GM12892 (cell line): ENCODE measurements at places on chromosomes 5 and 9.

DNA sequence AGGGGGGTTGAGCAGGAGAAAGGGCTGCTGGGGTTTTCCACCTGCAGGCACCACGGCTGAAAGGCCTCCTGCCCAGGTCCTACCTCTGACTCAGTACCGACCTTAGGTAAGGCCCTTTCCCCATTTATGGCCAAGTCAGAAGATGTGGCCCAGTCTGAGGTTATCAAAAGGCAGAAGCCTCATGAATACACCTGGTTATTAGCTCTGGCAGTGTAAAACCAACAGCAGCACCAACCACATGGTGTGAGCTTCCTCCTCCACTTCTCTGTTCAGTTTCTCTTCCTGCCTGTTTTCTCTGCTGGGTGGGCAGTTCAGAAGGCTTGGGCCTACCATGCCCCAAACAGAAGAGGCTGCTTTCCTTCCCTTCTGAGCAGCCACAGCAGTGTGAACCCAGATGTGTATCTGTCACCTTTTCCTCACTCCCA, 86.9 kb downstream of the UGCG start:
- peak; percentile 18 for DNase-seq

GRCh38 chr5:132009706-132010405, 1.6 kb downstream of the ACSL6 start:
- no peak for DNase-seq

- peak; percentile 31 for DNase-seq
Measured at GRCh38 chr5:80082731-80083100, 47.6 kb downstream of the THBS4 start.

- no peak for DNase-seq
Measured at GRCh38 chr5:39835371-39835770, 410.6 kb upstream of the DAB2 start.

DNA sequence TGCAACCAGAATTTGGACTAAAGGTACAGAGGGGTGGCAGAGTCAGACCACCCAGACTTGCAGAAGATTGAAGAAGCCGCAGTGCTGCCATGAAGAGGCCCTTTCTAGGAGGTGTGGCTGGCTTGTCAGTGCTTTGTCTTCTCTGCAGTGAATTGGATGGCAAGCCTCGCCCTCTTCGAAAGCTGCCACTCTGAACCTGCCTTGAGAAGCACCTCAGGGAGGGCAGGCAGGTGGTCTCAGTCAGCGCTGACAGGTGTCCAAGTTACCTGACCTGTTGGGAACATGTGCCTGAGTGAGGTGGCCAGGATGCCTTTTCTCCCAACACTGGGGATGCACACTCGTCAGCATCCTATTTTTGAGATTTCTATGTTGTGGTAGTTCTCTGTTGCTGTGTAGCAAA, 6.2 kb downstream of the TENT4A start:
- DNase-seq = no peak

- DNase-seq = no peak
Measured at GRCh38 chr9:97651646-97652045, 18.0 kb downstream of the NCBP1 start.

- DNase-seq = no peak
Measured at GRCh38 chr9:26612211-26612610, 280.4 kb downstream of the CAAP1 start.

DNA sequence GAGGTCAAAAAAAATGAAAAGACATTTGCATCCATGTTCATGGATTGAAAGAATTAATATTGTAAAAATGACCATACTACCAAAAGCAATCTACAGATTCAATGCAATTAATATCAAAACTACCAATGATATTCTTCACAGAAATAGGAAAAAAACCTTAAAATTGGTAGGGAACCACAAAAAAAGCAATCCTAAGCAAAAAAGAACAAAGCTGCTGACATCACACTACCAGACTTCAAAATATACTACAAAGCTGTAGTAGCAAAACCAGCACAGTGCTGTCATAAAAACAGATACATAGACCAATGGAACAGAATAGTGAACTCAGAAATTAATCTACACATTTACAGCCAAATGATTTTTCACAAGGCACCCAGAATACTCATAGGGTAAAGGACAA, 34.3 kb downstream of the RGMB start:
- DNase-seq = no peak

DNA sequence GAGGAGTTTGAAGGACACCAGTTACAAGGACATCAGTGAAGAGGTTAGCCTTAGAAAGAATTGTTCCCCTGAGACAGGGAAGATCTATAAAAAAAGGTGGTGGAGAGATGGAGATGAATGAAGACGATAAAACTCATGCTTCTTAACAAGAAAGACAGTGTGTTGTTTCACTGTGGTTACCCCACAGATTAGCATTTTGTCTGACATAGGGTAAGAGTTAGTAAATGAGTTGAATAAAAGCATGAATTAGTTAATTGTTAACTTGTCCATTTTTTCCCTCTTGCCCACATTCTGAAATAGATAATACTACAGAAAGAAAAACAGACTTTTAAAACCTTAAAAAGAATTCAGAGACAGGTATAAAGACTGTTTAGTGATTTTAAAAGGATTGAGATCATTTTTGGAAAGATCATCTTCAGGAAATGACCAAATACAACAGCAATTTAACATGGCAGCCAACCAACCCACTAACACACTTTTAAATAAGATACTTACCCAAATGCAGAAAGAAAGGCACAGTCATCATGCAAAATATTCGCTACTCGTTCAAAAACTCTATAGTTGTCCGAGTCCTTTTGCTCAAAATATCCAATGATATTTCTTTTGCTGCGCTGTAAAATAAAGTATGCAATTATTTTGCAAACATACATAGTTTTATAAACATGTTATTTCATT, 78.5 kb downstream of the ERP44 start:
- DNase-seq = no peak

DNA sequence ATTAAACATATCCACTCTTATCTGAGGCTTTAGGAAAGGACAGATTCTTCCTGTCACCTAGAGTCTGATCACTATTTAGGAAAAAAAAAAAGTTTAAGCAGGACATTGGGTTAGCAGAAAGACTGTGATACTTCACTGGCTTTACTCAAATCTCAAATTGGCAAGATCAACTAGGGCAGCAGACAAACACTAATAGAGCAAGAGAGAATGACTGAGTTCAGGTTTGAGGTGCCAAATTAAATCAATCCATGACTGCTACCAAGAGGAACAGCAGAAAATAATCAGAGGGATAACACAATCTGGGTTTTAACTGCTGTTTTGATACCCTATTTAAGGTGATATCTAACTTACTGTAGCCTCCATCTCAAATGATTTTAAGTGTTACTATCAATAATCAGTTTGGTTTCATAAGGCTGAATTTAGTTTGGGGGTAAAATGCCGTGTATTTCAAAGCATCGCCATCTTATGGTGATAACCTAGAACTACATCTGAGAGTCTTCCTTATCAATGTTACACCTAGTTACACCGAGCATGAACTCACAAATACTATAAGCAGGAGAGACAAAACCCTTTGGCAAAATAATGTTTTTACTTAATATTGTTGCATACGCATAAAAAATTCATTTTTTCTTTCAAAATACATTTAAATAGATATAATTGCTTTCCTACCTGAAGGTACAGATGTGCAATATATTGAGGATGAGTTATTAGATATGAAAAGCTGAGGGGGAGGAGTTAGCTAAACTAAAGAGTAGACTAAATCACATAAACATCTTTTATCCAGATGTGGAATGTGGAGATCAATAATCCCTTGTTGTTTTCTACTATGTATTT, 286.4 kb upstream of the CDH12 start:
- DNase-seq = no peak

GRCh38 chr9:112554516-112554915, 67.9 kb downstream of the KIAA1958 start:
- no peak for DNase-seq
